ENCODE measurements at places on chromosomes 7 and 10.

GRCh38 chr7:66815951-66816350 is 75.4 kb downstream of the RABGEF1 start:
- DNase-seq: no peak

DNA sequence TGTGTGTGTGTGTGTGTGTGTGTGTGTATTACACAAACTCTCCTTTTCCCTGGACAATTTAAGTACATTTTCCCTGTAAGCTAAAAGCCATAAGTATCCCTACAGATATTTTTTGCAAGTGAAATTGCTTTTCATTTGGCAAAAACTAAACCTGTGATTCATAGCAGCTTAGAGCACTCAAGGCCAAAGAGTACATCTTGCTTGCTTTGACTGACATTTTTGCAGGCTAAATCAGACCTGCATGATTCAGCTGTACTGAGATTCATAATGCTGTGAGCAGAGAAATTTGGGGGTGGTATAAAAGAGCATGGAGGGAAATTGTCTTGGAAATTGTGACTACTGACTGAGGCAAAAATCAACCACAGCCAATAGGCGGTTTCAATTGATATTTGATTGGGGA is 500.4 kb downstream of the GFRA1 start:
- peak; percentile 61 for DNase-seq

DNA sequence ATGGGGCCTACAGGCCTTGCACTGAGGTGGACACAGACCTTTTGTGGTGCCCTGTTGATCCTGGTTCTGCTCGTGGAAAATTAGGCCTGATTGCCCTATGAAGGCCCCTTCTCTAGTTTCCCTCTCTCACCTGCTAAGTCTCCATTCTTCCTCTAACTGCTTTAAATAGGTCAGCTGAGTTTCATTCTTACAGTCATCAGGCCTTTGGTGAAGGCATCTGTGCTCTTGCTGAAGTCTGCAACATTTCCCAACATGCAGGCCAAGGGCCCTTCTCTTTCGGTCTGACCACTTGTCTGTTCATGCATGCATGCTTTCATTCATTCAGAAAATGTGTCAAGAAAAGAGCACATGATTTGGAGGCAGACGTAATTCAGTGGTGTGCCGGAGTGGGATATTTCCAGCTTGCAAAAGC is 244.0 kb downstream of the BUB3 start:
- DNase-seq: no peak

GRCh38 chr10:11318826-11319598 is 292.4 kb downstream of the USP6NL start:
- DNase-seq: no peak

GRCh38 chr10:15352836-15353235 is 18.3 kb downstream of the FAM171A1 start:
- DNase-seq: no peak

DNA sequence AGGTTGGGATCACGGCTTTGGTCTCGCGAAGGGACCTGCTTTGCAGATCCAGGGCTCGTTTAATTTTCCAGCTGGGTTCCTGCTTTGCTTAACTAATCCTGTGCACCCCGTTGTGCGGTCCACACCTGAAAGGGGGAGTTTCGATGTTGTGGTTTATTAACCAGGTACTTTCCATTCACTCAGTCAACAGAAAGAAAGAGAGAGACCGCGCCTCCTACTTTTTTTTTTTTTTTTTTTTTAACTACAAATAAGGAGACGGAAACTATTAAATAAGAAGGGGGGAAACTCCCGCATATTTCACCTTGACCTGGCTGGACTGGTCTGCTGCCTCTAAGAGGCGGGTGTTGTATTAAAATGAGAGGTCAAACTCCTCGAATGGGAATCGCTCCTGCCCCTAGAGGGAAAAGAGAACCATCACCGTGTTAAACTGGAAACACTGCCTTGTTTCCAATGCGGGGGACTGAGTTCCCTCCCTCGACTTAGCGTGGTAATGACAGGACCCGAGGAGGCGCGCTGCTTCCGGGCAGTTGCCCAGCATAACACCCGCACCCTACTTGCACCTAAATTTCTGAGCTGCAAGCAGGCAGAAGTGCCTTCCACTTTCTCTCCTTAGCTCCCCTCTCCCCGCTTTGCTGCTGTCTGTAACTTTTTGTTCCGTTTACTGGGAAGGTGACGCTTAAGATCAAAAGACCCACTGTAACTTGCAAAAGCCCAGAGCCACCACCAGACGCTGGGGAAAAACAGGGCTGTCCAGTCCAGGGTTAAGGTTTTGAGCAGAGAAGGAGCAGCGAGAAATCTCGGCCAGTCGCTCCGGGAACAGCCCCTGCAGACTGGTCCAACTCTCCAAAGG is 1.1 kb upstream of the ITGB8 start:
- DNase-seq: peak; percentile 80

DNA sequence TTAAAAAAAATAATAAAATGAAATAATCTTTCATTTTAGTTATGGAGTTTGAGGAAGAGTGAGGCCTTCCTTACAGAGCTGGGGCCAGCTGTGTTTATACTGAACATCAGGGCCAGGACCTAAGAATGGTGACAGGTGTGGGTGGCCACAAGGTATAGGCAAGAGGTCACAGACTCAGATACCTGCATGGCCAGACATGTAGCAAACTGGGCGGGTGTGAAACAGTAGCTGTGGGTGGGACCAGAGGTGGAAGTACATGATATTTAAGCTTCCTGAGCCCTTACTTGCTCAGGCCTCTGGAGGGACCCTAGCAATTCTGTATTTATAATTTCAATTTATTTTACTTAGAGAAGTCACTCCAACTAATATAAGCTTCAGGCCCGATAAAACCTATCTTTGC is 27.7 kb upstream of the CAMK1D start:
- DNase-seq: peak; percentile 75
